ENCODE measurements at places on chromosomes 3 and 15.

GRCh38 chr3:58839187-58839586, 172.6 kb upstream of the FAM3D start:
- no peak for DNase-seq

DNA sequence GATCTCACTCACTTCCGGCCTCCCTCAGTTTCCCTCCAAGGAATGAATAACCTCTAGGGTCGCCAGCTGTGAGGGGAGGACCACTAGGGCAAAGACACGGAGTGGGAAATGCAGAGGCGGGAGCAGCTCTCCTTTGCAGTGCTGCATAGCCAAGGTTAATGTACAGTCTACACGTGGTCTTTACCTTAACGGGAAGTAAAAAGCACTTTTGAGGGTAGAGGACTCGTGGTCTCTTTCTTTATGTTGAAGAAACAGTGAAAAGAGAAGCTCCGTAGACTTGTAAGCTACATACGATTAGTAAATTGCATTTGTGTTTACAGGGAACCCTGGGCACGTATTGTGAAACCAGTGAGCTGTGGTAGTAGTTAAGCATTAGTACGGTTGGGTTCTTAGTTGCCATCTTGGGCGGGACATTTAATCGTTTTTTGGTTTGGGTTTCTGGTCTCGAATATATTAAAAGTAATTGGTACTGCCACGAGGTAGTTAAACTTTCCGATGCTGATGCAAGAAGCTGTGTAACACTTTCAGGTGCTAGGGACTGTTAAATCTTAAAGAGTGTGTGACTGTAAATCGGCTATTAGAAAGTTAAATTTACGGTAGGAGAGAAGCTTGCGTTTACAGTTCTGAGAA, 828 bp downstream of the U2SURP start:
- no peak for DNase-seq

DNA sequence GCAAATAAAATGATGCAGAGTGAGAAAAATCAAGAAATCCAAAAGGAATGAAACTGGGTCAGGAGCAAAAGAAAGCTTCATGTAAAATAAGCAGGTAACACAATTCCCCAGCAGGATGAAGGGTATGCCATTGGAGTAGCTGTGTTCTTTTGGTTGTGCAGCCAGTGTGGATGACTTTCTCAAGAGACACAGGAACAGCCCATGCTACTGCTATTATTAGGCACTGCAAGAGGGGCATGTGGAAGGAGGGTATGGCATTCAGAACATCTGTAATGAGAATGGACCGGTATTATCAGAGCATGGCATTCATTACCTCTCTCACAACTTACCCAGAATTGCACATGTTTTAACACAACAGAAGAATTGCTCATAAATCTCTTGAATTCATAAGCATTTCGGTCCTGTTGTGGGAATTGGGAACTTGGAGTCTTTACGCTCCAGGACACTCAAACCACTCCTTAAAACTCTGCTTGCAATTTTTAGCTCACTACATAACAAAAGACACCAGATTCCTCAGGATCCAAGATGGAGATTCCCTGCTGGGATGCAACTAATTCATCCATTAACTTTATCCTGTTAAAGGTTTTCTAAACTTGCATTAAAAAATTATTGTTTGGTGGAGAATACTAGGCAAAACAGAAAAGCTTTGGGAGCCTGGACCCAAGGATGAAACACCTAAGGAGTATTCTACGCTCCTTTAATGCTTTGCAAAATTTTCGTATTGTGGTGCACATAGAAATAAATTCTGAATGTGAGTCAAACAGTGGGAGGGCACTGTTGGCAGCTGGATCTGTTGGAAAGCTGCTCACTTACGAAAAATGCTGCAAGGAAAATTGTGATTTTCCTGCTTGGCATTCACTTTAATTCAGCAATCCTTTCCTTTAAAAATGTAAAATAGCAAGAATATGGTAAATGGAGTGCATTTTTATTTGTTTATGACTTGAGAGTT, 34.6 kb upstream of the CDIN1 start:
- no peak for DNase-seq

- no peak for DNase-seq
Observed at GRCh38 chr15:57223345-57223744, 153.0 kb upstream of the CGNL1 start.

DNA sequence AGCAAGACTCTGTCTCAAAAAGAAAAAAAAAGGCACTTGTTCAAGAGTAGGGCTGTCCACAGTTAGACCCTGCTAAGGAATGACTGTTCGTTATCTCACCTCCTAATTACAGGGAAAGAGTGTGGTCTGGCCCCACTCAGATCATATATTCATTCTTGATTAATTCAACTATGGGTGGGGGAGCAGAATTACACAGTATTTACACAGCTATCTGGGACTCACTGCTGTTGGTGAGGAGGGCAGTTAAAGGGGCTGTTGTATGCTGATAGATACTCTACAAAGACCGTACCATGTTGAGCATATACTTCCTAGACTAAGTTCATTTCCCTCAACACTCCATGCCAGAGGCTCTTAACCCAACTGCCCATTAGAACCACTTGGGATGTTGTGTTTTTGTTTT, 3.8 kb upstream of the ZNF620 start:
- DNase-seq, result no peak

GRCh38 chr15:90706394-90707327, 10.5 kb upstream of the BLM start:
- no peak for DNase-seq

GRCh38 chr3:191362037-191362436, 31.7 kb upstream of the UTS2B start:
- DNase-seq, result no peak

DNA sequence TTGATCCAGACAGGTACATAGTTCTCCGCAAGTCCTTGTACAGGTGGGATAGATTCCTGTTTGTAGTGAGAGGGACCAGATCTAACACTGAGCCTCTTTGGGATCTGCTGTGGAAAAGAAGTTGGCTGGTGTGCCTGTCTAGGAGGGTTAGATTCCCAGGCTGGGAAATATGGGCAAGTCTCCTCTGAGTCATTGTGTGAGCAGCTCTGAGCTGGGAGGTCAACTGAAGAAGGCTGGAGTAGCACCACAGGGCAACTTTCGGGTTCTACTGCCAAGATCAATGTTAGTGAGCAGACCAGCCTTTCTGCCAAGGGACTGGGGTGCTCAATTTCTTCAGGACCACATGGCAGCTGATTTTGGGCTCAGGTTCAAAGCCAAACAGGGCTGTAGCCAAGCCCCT, 33.4 kb downstream of the CLDN1 start:
- no peak for DNase-seq

DNA sequence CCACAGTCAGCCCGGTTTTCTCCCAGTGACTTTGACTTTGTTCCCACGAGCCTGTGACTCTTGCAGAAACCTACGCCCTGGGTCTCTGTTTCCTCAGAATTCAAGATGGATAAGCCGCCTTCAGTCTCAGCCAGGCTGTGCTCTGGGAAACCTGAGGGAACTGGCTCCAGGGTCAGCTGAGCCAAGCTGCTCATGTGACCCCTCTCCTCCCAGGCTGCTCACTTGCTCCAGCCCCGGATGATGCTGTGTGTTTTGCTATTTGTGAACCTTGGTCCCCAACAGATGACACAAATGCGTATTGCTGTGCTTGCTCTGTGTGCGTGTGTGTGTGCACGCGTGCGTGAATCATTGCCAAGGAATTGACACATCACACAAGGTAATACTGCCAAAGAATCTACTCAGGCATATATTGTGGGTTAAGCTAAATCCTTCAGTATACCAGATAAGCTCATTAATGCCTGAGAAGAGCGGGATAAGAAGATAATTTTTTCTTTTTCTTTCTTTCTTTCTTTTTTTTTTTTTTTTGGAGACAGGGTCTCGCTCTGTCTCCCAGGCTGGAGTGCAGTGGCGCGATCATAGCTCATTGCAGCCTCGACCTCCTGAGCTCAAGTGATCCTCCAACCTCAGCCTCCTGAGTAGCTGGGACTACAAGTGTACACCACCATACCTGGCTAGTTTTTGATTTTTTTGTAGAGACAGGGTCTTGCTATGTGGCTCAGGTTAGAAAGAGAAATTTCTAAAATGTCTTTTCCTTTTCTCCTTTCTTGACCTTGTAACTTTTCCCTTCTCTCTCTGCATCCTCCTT, 29.2 kb upstream of the UMPS start:
- no peak for DNase-seq

GRCh38 chr3:177427540-177427939, 230.3 kb upstream of the TBL1XR1 start:
- DNase-seq, result peak; percentile 48

GRCh38 chr3:159458010-159458409, 530.6 kb upstream of the IL12A start:
- peak; percentile 99 for DNase-seq

DNA sequence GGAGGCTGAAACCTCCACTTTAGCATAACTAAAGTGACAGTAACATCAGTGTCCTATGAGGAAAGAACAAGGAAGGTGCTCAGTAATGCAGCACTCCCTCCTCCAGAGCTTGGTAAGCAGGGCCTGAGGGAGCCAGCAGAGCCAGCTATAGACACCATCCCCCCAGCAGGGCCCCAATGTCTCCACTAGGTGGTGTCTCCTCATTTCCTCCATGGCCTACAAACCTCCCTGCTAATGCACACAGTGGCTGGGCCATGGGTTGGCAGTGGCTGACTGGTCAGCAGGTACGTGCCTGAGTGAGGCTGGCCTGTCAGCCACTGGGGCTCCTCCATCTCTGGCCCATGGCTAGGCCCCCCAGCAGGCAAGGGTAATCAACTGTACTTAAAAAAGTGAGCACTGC, 13.6 kb downstream of the MRPS25 start:
- peak; percentile 12 for DNase-seq

GRCh38 chr3:14757153-14757700, 61.5 kb upstream of the FGD5 start:
- DNase-seq, result no peak

GRCh38 chr15:81155375-81156218, 21.5 kb downstream of the CFAP161 start:
- peak; percentile 57 for DNase-seq

GRCh38 chr3:193168931-193169330, 72.1 kb upstream of the PLAAT1 start:
- DNase-seq, result no peak

DNA sequence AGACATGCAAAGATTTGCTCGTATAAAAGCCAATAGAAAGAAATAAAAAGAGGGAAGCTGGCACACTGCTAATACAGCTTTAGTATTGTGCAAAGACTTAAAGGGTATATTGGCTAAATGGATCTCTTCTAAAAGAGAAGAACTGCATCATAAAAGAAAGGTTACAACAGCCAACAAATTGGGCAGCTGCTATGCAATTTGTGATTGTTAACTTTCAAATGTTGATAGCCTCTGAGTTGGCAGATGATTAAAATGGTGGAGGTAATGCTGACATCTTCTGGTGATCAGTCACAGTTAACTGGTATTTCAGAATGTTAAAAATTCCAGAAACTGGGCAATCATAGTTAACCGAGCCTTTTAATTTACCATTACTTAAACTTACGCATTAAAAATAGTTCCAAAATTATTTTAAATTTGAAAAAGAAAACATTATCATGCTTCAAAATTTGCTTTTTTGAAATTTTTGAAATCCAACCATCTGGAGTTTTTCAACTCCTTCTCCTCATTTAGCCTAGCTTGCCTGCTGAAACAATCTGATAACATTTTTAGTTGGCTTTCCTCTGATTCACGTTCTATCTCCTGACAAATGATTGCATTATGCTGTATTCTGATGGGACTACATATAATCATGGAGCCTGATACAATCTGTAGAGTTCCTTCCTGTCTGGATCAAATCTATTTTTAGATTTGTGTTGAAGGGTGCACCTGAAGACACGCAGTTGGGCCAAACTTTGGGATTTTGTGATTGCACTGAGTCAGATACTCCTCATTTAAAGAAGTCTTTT, 144.0 kb upstream of the PDZRN3 start:
- DNase-seq, result no peak

- no peak for DNase-seq
Observed at GRCh38 chr3:88150371-88150770, 612 bp downstream of the C3orf38 start.

DNA sequence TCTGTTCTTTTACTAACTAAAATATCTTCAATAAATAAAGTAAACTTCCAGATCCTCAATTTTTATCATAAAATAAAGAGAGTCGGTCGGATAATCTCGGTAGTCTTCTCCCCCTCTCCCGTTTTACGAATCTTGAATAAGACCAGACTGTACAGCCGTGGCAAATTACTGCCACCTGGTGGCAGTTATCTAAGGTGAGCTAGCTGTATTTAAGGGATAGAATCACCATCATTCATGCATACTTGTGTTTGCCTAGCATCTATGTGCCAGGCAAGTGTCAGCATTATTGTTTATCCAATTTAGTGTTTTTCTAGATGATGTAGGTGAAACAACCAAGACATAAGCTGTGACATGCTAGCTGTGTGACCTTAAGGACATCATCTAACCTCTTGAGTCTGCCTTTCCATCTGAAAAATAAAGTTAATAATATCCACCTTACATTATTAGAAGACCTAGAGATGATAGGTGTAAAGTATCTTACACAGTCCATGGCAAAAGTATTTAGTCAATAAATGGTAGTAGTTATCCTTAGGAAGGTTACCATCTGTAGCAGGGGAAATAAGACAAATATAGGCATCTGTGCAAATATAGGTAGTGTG, 21.3 kb downstream of the DUT start:
- DNase-seq, result peak; percentile 68

DNA sequence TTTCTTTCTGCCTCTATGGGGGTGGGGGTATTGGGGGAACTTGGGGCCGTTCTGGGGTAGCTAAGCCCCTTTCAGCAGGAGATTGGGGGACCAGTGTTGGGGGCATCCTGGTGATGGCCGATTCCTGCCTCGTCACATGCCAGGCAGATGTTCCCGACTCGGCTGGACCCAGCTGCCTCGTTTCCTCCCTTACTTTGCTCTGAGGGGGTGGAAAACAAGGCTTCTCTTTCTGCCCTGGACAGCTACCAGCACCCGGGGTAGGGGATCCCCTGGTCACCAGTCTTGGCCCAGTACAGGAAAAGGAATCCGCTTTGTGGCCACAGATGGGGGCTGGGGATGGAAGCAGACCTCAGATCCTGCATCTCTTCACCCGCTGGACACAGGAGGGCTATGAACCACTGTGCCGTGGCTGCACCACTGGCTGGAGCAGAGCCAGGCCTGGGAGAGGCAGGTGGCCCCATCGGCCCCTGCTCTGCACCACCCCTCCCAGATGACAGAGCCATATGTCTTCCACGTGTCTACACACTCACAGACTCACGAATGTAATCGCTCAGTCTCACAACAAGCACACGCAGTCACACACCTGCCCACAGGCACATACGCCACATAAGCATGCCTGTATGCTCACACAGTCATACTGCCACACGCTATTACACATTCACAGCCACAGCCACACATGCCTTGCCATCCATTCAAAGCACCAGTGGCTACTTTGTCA, 12.4 kb downstream of the SNX33 start:
- DNase-seq, result no peak

Measured in NCI-H226 (cell line).